Aorta (tissue), 5 donors: ENCODE measurements at places on chromosomes 2 and 18.
A peak's percentile ranks its signal among the peaks of the same experiment; 100 is the strongest.

- no peak for DNase-seq
Observed at GRCh38 chr2:86185517-86186212, 9.6 kb downstream of the IMMT start.

GRCh38 chr2:167404627-167405284 lies 516.5 kb downstream of the XIRP2 start:
- no peak for DNase-seq

DNA sequence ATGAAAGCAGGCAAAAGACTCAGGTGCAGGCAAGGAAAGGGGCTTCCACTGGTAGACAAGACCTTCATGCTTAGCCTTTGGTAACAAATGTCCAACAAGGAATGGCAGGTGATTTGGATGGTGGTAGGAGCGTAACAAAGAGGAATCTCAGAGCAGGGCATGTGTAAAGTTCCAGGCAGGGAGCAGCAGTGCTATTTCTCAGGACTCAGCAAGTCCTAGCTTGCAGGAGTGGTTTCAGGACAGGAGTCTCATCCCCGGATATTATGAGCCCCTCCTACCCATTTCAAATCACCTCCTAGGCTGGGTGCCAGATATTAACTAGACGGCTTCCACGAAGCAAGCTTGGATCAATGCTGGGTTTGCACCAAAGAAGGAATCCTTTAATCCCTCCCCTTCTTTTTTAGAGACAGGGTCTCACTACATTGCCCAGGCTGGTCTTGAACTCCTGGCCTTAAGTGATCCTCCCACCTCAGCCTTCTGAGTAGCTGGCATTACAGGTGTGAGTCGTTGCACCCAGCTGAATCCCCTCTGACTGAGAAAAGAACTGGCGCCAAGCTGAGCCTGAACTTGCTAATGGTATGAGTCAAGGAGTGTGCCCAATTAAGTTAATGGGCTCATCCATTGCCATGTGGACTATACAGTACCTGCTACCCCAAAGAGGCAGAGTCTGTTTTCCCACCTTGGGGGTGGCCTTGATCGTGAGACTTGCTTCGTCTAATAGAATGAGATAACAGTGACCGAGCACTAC lies 190.3 kb downstream of the ARL4C start:
- DNase-seq: no peak

GRCh38 chr2:200862532-200863000 lies 1.9 kb downstream of the CLK1 start:
- DNase-seq: no peak

GRCh38 chr2:168241208-168241607 lies 6.2 kb downstream of the STK39 start:
- no peak for DNase-seq

GRCh38 chr2:33008716-33009115 lies 62.0 kb downstream of the LTBP1 start:
- no peak for DNase-seq

DNA sequence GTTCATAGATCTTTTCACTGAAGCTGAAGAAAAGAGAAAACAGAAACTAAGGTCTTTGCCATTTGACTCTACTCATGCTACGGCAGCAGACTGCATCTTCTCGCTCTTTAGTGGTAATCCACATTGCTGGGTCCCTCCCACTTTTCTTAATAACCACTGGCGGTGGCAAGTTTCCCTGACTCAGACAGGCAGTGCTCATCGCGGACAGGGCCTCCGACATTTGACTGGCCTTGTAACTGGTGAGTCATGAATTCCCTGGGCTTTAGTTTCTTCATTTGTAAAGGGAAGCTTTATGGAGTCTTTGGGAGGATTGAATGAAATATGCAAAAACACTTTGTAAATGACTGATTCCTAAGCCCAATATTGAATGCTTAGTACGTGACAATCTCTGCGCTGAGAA lies 238.2 kb upstream of the RBBP8 start:
- DNase-seq: peak; percentile 81

- peak; percentile 70 for DNase-seq
Observed at GRCh38 chr2:110717734-110718133, 14.6 kb upstream of the ACOXL start.

DNA sequence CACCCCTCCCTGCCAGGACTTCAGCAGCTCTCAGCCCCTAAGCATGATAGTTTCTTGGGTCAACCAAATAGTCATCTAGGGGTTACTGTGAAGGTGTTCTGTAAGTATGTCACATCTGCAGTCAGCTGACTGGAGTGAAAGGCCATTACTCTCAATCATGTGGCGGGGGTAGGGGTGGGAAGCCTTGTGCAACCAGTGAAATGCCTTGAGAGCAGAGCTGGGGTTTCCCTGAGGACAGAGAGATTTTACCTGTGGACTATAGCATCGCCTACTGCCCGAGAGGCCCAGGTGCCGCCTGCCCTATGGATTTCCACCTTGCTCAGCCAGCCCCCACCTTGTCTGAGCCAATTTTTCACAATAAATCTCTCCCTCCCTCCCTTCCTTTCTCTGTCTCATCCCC lies 20.9 kb upstream of the KLF11 start:
- DNase-seq: peak; percentile 23

- no peak for DNase-seq
Observed at GRCh38 chr2:111106706-111107105, 14.0 kb upstream of the BCL2L11 start.

- peak; percentile 39 for DNase-seq
Observed at GRCh38 chr2:105937498-105938097, 192.9 kb downstream of the NCK2 start.

- no peak for DNase-seq
Observed at GRCh38 chr18:57624988-57625387, 3.4 kb upstream of the NARS1 start.

DNA sequence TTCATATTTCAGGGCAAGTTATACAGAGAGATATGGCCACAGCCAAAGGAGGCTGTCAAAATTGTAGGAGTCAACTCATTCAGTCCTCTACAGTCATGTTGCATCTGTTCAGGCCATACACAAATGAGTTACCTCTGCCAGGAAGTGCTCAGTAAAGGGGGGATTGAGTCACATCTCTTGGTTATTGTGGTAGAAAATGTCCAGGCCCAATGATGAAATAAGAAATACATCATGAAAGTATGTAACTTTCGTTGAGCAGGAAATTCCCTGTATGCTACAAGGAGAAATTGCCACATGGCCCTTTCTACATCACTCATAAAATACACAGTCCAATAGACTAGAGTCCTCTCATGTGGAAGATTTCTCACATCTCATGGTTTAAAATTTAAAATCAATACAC lies 103.9 kb upstream of the COL3A1 start:
- DNase-seq: no peak

- no peak for DNase-seq
Observed at GRCh38 chr2:164745012-164745797, 96.4 kb downstream of the COBLL1 start.

- DNase-seq: no peak
Observed at GRCh38 chr2:42369532-42370229, 8.7 kb upstream of the COX7A2L start.

- no peak for DNase-seq
Observed at GRCh38 chr18:58125183-58125582, 81.2 kb downstream of the NEDD4L start.

GRCh38 chr2:84704505-84705244 lies 176.2 kb downstream of the TRABD2A start:
- no peak for DNase-seq
